Forelimb muscle (tissue), 1 donor: ENCODE measurements at places on chromosomes 13 and 19. TPM values are rescaled to one million over a fixed set of nuclear protein-coding genes. Genes with fewer than 3 reads are reported as not detected.

DNA sequence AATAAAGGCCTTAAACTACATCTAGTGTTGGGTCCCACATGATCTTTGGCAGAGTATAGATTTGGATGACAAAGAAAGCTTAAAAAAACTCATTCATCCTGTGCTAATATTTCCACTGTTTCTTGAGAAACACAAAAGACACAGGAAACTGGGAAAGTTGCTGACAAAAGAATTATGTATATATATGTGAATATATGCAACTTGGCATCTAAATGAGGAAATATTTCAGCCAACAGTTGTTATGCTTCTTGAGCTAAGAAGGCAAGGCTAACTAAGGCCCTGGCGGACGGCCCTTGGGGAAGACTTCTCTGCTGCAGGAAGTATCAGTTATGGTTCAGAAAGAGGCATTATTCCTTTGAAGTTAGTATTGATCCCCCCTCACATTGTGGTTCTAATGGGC is 491.8 kb downstream of the DIAPH3 start:
- DNase-seq = peak; percentile 26

DNA sequence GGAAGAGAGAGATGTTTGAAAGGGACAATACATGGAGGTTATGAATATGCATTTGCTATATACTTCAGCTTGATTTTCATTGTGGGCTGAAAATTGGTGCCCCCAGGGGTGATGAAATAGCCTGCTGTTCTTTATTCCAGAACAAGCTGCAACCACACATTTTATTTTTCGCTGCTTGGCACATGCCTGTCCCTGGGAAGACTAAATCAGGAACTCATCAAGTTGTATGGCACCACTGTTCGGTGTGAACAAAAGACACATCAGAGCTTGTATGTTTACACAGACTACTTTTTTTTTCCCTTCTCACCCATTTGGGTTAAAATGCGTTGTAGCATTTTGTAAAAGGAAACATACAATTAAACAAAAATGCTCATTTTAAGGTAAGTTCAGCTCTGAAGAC is 230.7 kb downstream of the NALCN start:
- no peak for DNase-seq

DNA sequence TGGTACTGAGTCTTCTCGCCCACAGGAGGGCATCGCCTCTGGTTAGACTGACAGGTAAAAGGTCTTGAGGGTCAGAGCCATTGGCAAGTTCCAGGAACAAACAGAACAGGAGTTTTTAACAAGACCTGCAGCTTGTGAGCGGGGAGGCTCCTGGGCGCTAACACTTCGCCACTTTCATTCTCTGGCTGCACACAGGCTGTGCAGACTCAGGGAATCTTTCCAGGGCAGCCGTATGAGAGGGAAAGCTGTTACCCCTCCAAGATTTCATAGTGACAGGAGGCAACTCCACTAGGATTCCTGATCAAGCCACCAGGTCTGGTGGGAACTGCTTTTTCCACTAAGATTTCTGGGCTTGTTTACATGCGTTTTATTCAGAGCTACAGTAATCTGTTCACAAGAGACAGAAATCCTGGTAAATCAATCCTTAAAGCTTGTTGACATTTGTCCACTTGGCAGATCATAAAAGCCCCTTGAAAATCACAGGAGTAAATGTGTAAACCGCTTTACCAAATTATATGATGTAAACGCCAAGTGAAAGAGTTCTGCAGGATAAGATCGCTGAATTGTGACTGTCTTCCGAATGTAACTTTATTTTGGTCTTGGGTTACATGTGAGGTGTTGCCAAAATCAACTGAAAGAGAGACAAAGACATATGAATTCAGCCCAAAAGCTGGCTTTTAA is 190.6 kb downstream of the MZT1 start:
- peak; percentile 5 for DNase-seq

- no peak for DNase-seq
Measured at GRCh38 chr19:10292206-10292788, 2.5 kb downstream of the ICAM5 start.

- DNase-seq = no peak
Measured at GRCh38 chr19:35352448-35353304, 5.0 kb downstream of the FFAR1 start.

- DNase-seq = no peak
Measured at GRCh38 chr19:2058570-2059421, 7.8 kb upstream of the MKNK2 start.

DNA sequence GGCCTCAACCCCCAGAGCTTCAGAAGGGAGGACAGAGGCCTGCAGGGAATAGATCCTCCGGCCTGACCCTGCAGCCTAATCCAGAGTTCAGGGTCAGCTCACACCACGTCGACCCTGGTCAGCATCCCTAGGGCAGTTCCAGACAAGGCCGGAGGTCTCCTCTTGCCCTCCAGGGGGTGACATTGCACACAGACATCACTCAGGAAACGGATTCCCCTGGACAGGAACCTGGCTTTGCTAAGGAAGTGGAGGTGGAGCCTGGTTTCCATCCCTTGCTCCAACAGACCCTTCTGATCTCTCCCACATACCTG is 969 bp upstream of the CEACAM5 start:
- no peak for DNase-seq

DNA sequence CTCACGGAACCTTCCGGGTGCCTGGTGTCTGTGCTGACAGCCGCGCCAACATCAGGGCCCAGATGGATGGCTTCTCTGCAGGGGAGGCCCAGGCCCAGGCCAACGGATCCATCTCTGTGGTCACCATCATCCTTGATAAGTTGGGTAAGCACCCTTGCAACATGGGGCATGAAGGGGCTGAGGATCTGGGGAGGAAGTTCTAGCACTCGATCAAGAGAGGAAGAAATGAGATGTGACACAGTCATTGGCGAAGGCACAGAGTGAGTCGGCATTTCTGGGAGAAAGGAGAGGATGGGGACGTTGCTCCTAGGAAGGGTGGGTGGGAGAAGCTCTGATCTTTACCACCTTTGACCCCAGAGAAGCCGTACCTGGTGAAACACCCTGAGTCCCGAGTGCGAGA is 4.4 kb downstream of the CILP2 start:
- no peak for DNase-seq

- no peak for DNase-seq
Measured at GRCh38 chr19:5645409-5645808, 22.5 kb downstream of the SAFB start.

Gene HIPK4
- polyA plus RNA-seq = 2.5 TPM

Gene KANK3
- 10.3 TPM for polyA plus RNA-seq

Gene FOSB
- polyA plus RNA-seq = 41.0 TPM

Gene CEACAM6
- 0.23 TPM for polyA plus RNA-seq

Gene IL27RA
- 3.0 TPM for polyA plus RNA-seq

Gene FARSA
- 42.6 TPM for polyA plus RNA-seq

Gene KLK4
- not detected for polyA plus RNA-seq

Gene ICAM5
- 0.18 TPM for polyA plus RNA-seq

Gene IRS2
- polyA plus RNA-seq = 3.8 TPM

Gene TNNI3
- 3.2 TPM for polyA plus RNA-seq

Gene MICOS13
- polyA plus RNA-seq = 93.6 TPM

Gene TDRD12
- 0.63 TPM for polyA plus RNA-seq

Gene TPGS1
- polyA plus RNA-seq = 8.9 TPM
